ENCODE measurements at places on chromosomes 13 and 19. TPM values are rescaled to one million over a fixed set of nuclear protein-coding genes. Genes with fewer than 3 reads are reported as not detected.

DNA sequence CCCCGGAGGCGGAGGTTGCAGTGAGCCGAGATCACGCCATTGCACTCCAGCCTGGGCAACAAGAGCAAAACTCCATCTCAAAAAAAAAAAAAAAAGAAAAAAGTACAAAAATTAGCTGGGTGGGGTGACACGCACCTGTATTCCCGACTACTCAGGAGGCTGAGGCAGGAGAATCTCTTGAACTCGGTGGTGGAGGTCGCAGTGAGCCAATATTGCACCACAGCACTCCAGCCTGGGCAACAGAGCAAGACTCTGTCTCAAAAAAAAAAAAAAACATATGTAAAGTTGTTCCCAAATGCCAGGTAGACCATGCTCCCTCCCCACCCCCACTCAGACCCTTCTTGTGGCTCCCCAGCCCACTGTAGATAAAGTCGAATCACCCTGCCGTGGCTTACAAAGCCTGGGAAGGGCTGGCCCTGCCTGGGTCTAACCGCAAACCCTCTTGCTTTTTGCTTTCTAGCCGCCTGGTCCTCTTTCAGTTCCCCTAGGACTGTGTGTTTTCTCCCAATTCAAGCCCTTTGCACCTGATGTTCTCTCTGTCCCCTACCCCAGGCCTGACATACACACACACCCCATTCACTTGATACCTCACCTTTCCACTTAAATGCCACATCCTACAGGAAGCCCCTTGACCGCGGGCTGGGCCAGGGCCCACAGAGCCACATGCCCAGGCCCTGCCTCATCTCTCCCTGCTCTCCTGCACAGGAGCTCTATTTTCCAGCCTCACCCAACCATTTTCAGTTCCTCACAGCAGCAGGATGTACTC lies 34.4 kb downstream of the MAP4K1 start:
- H3K4me1 ChIP-seq: no peaks in the 10 kb centered on the region
- H3K36me3 ChIP-seq: no peaks in the 10 kb centered on the region
- DNase-seq: no peak
- H3K27me3 ChIP-seq: no peaks in the 10 kb centered on the region

- no peak overlapping the region for H3K27ac ChIP-seq
- H3K4me3 ChIP-seq: no peak overlapping the region
- no peaks in the 10 kb centered on the region for H3K4me1 ChIP-seq
- H3K27me3 ChIP-seq: peaks cover 56% of the 10 kb centered on the region
- no peak for DNase-seq
Observed at GRCh38 chr13:28983641-28984040, 163.5 kb downstream of the MTUS2 start.

- H3K4me1 ChIP-seq: peaks cover 20% of the 10 kb centered on the region
- peak within 1 kb of the TSS; percentile 78 for H3K27ac ChIP-seq
- DNase-seq: no peak
- no peaks in the 10 kb centered on the region for H3K27me3 ChIP-seq
- peak within 1 kb of the TSS; percentile 85 for H3K4me3 ChIP-seq
- H3K36me3 ChIP-seq: peaks cover 14% of the 10 kb centered on the region
Observed at GRCh38 chr19:18173572-18174288, at the start of gene IFI30. Gene IFI30 (plus strand): TSS chr19:18173813. CDS start chr19:18173842, 29 bp downstream.

DNA sequence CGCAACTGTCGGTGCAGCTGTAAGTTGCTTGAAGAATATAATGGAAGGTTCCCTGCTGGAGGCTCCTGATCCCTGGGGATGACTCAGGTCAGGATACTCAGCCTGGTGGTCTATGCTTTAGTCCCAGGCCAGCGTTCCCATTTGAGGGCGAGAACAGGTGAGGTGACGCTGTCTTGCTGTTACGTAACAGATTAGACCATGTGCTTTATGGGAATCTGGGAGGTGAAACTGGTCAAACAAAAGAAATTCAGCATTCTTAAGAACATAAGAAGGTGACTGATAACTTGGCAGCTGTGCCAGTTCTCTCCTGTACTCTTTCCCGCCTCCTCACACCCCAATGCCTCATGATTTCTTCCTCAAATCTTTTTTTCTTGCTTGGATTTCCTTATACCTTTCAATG lies at the start of gene CXCL17:
TSS of gene CXCL17 (minus strand) at position 114 of the 400 bp plus-strand sequence. CDS start 114 bp downstream, outside the sequence.
- peaks cover 10% of the 10 kb centered on the region for H3K4me1 ChIP-seq
- no peak for DNase-seq
- H3K36me3 ChIP-seq: no peaks in the 10 kb centered on the region
- H3K27ac ChIP-seq: no peak within 1 kb of the TSS

DNA sequence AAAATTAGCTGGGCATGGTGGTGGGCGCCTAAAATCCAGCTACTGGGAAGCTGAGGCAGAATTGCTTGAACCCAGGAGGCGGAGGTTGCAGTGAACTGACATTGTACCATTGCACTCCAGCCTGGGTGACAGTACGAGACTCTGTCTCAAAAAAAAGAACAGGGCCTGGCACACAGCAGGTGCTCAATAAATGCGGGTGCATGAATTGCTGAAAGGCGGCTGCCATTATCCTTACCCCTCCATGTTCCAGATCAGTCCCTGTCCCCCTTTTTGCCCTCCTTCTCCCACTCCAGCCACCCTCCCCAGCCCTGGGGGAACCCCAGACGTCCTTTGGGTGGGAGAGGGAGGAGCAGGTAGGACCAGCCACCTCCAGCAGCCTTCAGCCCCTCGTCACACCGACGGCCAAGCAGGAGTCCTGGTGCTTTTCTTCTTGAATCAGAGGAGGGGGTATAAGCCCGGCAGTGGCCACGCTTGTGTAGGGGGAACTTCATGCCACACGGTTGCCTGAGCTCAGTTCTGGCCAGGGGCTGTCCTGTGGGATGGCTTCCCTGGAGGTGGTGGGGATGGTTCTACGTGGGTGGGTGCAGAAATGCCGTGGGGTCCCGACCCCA lies 20.4 kb upstream of the NFIC start:
- no peaks in the 10 kb centered on the region for H3K27me3 ChIP-seq
- no peak for DNase-seq
- no peak overlapping the region for H3K4me3 ChIP-seq
- H3K36me3 ChIP-seq: no peaks in the 10 kb centered on the region
- H3K4me1 ChIP-seq: peaks cover 3% of the 10 kb centered on the region
- no peak overlapping the region for H3K27ac ChIP-seq

GRCh38 chr19:33789344-33789743 lies 7.3 kb upstream of the KCTD15 start:
- H3K27ac ChIP-seq: no peak overlapping the region
- no peak for DNase-seq
- no peak overlapping the region for H3K4me3 ChIP-seq

DNA sequence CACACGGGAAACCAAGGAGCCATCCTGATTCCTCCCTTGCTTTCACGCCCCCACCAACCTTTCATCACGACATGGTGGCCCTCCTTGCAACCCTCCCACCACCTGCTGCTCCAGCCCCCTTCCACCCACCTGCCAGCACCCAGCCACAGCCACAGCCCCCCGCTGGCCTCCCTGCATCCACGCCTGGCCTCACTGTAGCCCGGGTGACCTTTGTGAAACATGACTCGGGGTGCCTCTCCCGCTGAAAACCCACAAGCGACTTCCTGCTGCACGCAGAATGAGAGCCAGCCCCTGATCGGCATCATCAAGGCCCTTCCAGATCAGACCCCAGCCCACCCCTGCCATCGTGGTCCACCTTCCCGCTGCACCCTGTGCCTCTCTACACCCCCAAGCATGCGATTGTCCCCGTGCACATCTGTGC lies 14.9 kb downstream of the POP4 start:
- H3K4me1 ChIP-seq: no peaks in the 10 kb centered on the region
- H3K36me3 ChIP-seq: no peaks in the 10 kb centered on the region
- DNase-seq: no peak
- no peak overlapping the region for H3K27ac ChIP-seq
- H3K27me3 ChIP-seq: no peaks in the 10 kb centered on the region

DNA sequence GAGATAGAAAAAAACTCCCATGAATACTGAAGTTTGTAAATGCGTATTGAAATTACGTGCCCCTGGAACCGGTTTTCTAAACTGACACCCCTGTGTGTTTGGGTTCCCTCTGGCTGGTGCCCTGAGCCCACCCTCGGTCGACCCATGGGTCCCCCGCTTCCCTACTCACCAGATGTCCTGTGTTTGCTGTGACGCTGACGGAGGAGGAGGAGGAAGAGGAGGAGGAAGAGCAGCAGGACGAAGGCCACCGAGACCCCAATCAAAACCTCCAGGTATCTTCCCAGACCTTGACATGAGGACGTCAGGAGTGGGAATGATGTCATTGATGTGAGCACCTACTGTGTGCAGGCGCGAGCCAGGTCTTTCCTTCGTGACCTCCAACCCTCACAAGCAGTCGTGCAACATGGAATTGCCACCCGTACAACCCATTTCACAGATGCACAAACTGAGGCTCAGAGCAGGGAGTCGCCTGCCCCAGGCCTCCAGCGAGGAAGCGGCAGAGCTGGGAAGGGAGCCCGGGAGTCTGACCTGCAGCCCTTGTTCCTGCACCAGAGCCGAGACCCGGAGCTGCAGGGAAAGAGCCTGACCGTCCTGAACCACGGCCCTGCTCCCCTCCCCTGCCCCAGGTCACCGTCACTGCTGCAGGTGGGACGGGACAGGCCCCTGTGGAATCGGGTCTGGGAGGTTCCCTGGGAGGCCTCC lies 3.7 kb downstream of the LILRB3 start:
- DNase-seq: no peak
- H3K27ac ChIP-seq: no peak overlapping the region
- H3K4me3 ChIP-seq: no peak overlapping the region
- H3K36me3 ChIP-seq: no peaks in the 10 kb centered on the region

DAPK3 gene
- total RNA-seq: 54.8 TPM

FGF21 gene
- total RNA-seq: 0.81 TPM

TGFBR3L gene
- total RNA-seq: 30.9 TPM

APC2 gene
- 1.6 TPM for total RNA-seq

SPATA13 gene
- 21.4 TPM for total RNA-seq

KLK15 gene
- not detected for total RNA-seq

SYNE4 gene
- 27.9 TPM for total RNA-seq
